ENCODE measurements at places on chromosomes 2 and 18.

DNA sequence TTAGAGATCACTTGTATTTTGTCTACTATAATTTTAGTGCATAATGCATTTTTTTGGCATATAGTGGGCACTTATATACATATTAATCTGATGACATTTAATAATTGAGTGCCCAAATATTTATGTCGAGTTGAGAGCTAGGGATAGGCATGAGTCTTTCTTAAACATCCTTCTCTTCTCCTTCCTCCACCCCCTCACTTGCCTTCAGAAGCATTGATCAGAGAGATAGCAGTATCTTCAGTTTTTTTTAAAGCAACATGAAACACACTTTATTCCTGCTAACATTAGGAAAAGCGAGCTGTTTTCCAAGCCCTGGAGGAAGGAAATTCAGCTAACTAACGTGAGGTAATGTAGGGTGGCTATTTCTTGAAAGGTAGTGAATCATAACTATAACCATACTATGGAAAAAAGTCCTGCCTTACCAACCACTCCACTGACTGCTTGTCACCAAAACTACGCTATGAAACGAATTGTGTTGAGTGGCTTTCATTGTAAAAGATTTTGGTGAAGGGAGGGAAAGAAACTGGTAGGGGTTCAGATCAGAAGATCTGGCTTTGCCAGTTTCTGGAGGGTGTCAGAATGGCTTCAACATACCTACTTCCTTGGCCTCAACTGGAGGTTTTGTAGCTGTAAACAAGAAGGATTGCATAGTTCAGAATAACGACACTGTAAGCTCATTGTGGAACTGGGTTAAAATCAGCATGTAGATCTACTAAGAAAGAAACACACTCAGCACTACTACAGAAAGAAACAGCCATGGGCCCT lies 2.3 kb upstream of the ITGA4 start:
- no peak for DNase-seq

- no peak for DNase-seq
These were observed 40.6 kb upstream of the CCNYL1 start for GRCh38 chr2:207670887-207671286.

GRCh38 chr2:145360129-145360790 lies 840.3 kb upstream of the ZEB2 start:
- DNase-seq = no peak

DNA sequence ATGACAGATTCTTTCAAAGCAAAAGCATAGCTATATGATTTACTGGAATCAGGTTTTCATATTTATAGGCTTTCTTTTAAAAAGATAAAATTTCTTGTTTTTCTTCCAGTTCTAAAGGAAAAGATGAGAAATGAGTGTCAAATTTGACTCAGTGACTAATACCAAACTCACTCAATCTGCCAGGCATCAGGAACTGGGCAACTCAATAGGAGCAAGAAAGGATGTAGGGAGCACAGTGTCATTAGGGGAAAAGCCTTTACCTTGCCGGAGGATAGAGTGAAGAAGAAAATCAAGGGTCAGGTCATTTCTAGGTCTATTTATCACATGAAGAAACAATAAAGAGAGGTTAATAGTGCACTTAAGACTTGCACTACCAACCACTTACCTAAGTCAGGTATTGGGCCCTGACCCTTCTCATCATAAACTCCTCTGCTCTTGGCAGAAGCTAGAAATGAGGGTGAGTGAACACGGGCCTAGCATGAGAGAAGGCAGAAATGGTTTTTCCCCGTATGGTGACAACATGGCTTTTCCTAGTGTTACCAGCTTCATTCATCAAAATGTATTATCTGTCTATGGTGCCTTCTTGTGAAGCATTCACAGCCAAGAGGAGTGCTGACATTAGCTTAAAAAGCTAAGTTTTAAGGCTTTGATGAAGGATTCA lies 151.0 kb downstream of the ARHGAP15 start:
- DNase-seq = no peak

- DNase-seq = no peak
These were observed 106.2 kb downstream of the BCL2 start for GRCh38 chr18:63213331-63213900.

GRCh38 chr2:64943387-64944150 lies 45.6 kb upstream of the SLC1A4 start:
- no peak for DNase-seq

DNA sequence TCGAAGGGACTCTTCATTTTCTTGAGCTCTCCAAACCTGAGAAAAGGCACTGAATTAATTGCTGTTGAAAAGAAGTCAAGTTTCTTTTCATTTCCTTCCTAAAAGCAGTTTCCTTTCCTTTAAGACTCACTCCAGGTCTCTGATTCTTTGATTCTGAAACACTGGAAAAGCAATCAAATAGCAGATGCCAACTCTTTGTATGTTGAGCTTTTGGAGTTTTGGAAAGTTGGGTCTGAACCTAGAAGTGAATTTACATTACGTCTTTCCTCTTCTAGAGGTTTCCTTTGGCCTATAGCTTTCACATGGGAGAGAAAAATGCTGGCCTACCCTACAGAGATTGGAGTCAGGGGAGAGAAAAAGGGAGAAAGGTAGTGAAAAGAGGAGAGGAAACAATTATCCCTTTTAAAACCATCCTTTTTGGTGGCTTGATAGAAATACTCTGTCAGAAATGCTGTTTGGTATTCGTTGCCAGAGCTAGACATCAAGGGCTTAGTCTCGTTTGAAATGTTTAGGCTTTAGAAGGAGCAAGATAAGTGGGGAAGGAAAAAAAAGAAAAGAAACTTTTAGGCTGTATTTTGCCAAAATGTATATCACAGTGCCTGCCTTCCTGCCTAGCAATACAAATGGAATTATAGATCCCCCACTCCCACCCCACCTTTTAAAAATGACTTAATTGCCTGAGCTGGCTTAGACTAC lies 187.7 kb downstream of the PRPF40A start:
- no peak for DNase-seq

GRCh38 chr2:174486563-174487107 lies at the start of gene GPR155:
GPR155 (minus strand) TSS chr2:174487029; CDS start chr2:174481956, 5,073 bp downstream.
- no peak for DNase-seq

GRCh38 chr2:73070643-73071359 lies 711 bp downstream of the SFXN5 start:
- no peak for DNase-seq

DNA sequence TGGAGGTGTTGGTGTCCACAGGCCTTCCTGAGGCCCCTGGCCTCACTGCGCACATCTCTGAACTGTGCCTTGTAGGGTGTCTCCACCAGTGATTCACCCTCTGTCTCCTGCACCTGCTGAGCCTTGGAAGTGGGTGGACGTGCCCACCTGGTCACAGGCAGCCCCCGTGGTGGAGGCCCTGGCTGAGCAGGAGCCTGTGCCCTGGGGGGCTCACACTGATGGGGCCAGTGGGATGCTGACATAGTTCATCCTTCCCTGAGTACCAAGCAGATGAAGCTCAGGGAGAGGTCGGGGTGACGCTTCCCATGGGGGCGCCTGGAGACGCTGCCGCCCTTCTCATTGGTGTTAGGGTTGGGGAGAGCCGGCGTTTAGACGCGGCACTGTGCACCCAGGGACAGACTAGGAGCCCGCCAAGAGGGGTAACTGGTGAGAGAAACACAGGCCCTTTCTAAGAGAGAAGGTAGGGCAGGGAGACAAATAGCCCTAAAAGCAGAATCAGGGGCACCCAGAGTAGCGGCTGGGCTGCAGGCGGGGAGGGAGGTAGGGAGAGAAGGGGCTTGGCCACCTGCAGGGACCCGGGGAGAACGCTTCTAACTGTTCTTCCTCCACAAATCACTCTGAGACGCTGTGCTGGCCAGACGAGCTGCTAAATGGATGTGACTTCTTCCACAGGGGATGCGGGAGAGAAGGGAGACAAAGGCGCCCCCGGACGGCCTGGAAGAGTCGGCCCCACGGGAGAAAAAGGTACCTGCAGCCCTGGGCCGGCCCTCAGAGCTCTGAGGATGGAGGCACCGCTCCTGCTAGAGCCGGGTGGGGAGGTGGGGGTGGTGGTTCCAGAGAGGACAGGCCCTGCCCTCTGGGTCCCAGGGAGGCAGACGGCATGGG lies 18.0 kb downstream of the COLEC11 start:
- no peak for DNase-seq

GRCh38 chr2:171785450-171785849 lies 98.2 kb downstream of the DYNC1I2 start:
- no peak for DNase-seq

Data from NCI-H2081 treated with DMSO at 0.1 percent for 48 hours (cell line).